Activated CD8-positive, alpha-beta T cell treated with anti-CD3 and anti-CD28 coated beads, Interleukin-2, amount 10 ng/mL, durations not matched to agents 7 days and 5 days (primary cell): ENCODE measurements at places on chromosomes 13 and 19. TPM values are rescaled to one million over a fixed set of nuclear protein-coding genes. Genes with fewer than 3 reads are reported as not detected.

ATXN8OS gene
- total RNA-seq = not detected

SELENOV gene
- total RNA-seq = not detected

SLC7A9 gene
- 0.10 TPM for total RNA-seq

ZNF560 gene
- not detected for total RNA-seq

CD37 gene
- total RNA-seq = 162 TPM

POU4F1 gene
- total RNA-seq = 0.13 TPM

ZNF208 gene
- total RNA-seq = 0.18 TPM

CYP2A7 gene
- not detected for total RNA-seq

SPRED3 gene
- total RNA-seq = 1.3 TPM

FAM216B gene
- not detected for total RNA-seq

NAPSA gene
- total RNA-seq = 1.2 TPM

CATSPERD gene
- not detected for total RNA-seq

CYP4F2 gene
- not detected for total RNA-seq

CLEC17A gene
- total RNA-seq = not detected

CEACAM6 gene
- total RNA-seq = not detected

THAP8 gene
- 5.7 TPM for total RNA-seq

PLPPR3 gene
- total RNA-seq = not detected

EBI3 gene
- total RNA-seq = not detected

CYP2A6 gene
- not detected for total RNA-seq

LRRC25 gene
- 0.68 TPM for total RNA-seq

IGFL4 gene
- not detected for total RNA-seq

RYR1 gene
- 0.83 TPM for total RNA-seq

RASGRP4 gene
- total RNA-seq = 0.50 TPM

PLEKHA4 gene
- total RNA-seq = 4.6 TPM

CBLC gene
- not detected for total RNA-seq

SPPL2B gene
- total RNA-seq = 80.7 TPM

FOSB gene
- total RNA-seq = 172 TPM

FGF14 gene
- not detected for total RNA-seq

IGFL2 gene
- total RNA-seq = not detected

TLE6 gene
- 2.7 TPM for total RNA-seq

LYPD4 gene
- not detected for total RNA-seq

ERICH4 gene
- not detected for total RNA-seq

STAP2 gene
- total RNA-seq = 14.3 TPM

ZNF490 gene
- 16.5 TPM for total RNA-seq

C1QTNF9 gene
- total RNA-seq = not detected

RDH8 gene
- total RNA-seq = not detected

IRS2 gene
- total RNA-seq = 3.3 TPM

ATP4A gene
- not detected for total RNA-seq

LGALS14 gene
- total RNA-seq = not detected

LRRC8E gene
- total RNA-seq = not detected
